ENCODE measurements at places on chromosomes 12 and 14. TPM values are rescaled to one million over a fixed set of nuclear protein-coding genes. Genes with fewer than 3 reads are reported as not detected.
A peak's percentile ranks its signal among the peaks of the same experiment; 100 is the strongest.

Gene NEUROD4
- not detected for total RNA-seq

Gene LRRC10
- not detected for total RNA-seq

Gene TESPA1
- not detected for total RNA-seq

Gene DDN
- total RNA-seq = not detected

Gene GNB3
- total RNA-seq = 11.1 TPM

Gene KRT8
- total RNA-seq = 71.2 TPM

Gene FANCM
- total RNA-seq = 15.2 TPM

Gene RNASE1
- total RNA-seq = 604 TPM

Gene CLEC4A
- total RNA-seq = not detected

GRCh38 chr14:33567731-33568130, 383.1 kb downstream of the EGLN3 start:
- no peak for DNase-seq

DNA sequence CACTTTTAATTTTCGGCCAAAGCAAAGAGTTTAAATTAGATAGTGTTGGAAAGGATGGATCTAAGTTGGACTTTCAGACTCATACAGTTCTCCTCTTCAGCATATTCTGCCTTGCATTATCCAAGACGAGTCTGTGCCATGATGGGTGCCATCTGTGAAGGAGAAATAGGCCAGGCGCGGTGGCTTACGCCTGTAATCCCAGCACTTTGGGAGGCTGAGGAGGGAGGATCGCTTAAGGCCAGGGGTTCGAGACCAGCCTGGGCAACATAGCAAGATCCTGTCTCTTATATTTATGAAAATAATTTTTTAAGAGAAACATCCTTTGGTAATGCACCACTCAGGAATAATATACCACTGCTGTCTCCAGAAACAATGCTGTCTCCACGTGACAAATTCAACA, 6.5 kb downstream of the AK7 start:
- DNase-seq = no peak

DNA sequence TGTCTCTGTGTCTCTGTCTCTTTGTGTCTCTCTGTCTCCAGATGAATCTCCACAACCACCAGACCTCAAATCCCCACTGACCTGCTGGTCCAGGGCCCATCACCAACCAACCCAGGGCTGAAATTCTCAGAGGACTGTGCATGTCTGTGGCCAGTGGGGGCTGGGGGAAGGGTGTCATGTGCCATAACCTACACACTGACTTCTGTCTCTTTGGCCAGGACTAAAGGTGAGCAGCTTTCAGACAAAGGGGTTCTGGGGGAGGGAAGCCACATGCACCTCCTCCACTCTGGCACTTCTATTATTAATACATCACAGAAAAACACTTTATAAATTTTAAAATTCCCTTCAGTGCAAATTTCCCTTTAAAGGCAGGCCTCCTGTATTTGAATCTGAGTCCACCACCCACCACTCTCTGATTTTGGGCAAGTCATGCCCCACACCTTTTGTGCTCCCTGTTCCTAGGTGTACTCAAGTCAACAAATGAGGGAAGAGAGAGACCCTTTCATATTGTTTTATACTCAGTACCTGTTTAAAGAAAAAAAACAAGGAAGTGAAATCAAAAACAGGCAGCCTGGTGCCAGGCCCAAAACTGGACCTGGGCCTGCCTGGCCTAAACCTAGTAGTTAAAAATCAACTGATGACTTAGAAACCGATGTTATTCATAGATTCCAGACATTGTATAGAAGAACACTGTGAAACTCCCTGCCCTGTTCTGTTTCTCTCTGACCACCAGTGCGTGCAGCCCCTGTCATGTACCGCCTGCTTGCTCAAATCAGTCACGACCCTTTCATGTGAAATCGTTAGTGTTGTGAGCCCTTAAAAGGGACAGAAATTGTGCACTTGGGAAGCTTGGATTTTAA, 80.2 kb downstream of the TUNAR start:
- no peak for DNase-seq

DNA sequence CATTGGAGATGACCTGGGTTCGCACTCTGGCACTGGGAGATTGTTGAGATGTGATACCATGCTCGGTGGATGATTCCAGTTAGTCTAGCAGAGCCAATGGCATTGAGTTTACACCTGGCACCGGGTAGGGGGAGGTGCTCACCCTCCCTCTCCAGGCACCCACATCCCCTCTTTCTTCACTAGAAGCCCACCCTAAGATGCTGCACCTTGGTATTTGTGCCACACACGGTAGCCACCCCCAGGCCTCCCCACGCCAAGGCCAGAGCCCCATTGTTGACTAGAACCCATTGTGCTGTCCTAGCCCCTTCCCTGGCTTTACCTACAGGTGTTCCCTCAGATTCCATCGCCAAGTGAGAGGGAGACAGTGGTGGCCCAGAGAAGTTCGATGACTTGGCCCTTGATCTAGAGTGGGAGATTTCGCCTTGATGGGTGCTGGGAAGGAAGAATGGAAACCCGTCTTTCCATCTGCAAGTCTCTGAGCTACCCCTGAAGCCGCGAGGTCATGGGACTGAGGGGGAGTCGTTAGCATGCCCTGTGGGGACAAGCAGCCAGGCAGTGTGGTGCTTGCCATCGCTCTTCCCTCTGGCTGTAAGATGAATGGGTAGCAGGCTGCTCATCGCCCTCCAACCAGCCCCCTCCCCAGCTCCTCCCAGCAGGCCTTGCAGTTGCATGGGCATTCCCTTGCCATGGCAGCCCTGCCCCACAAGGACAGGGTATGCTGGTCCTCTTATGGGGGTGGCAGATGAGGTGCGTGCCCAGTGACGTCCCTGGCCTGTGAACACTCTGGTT, 8.7 kb downstream of the CCND2 start:
- no peak for DNase-seq

GRCh38 chr12:132610051-132610759, at the start of gene LRCOL1:
Gene LRCOL1, minus strand, starts transcription at chr12:132610582. Its CDS starts 4,331 bp downstream, at chr12:132606251.
- DNase-seq = peak; percentile 72

- DNase-seq = no peak
Measured at GRCh38 chr12:109710205-109710746, 3.3 kb upstream of the FAM222A start.

- no peak for DNase-seq
Measured at GRCh38 chr12:118842866-118843265, 138.5 kb upstream of the SRRM4 start.

DNA sequence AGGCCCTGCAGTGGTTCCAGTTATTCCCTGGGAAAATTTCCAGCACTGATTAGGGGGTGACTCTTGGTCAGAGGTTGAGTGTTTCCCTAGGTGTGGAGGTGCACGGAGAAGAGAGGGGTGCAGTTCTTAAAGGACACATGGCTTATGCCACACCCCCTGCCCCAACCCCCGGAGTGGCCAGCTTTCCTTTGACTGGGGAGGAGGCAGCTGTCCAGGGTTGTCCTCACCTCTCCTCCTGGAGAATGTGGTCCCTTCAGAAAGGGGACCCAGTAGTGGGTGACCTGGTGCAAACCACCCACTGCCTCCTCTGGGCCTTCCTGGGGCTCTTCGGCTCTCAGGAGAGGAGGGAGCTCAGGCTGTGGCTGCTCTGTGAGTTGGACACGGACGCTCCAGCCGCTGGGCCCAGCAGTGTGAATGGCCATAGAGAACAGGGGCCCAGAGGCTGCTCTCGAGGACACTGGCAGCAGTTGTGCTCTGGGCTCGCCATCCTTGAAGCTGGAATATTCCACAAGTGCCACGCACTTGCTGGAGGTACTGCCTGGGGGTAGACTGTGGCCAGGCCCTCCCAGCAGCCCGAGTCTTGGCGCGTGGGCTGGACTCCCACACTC, 13.6 kb downstream of the PACS2 start:
- DNase-seq = no peak

GRCh38 chr12:3998968-3999792, 126.0 kb upstream of the PARP11 start:
- DNase-seq = peak; percentile 95

DNA sequence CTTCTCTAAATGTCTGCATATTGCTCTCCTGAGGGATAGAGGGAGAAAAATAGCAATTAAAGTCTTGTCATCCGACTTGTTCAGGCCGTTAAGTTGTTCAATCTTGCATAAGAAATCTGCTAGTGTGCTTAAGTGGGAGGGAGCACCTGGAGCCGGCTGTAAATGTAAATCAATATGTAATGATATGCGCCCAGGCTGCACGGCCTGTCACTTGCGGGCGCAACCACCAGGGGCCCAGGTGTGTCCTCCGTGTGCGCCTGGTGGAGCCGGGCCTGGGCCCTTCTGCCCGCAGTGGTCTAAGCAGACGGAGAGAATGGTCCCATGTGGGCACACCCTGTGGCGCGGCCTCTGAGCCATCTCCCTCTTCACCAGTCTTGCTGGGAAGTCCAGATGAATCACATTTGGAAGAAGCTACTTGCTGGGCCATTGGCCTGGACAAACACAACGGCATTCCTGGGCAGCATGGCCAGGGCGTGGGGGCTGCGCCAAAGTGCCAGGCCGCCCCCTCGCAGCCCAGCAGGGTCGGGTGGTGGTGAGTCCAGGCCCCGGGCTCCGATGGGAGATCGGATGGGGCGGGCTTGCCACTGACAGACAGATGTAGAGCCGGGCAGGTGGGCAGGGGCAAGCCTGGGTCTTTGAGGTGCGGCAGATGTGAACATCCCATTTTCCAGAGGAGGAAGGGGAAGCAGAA, 193.3 kb upstream of the C14orf180 start:
- peak; percentile 0 for DNase-seq

DNA sequence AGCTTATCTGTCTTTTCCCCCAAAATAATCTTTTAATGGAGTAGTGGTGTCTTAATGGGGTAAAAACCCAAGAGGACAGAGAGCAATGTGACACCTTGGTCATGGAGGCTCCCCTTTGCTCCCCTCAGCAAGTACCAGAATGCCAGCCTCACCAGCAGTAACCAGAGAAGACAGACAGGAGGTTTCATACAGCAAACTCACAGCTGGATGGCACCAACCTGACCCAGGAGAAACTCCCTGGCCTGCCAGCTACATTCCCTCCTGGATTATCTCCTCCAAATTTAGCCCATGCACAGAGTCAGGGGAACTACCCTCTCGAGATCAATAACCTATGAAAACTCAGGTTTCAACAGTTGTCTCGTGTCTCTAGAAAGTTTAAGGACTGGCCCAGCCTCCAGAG, 15.9 kb downstream of the BHLHE41 start:
- no peak for DNase-seq

GRCh38 chr12:87661786-87662377, 367.3 kb downstream of the C12orf50 start:
- DNase-seq = no peak

- no peak for DNase-seq
Measured at GRCh38 chr14:53807542-53807941, 149.1 kb downstream of the BMP4 start.

GRCh38 chr14:102902086-102902485, 20.4 kb upstream of the AMN start:
- no peak for DNase-seq

- peak; percentile 15 for DNase-seq
Measured at GRCh38 chr12:45671254-45671653, 58.3 kb upstream of the ARID2 start.

- no peak for DNase-seq
Measured at GRCh38 chr14:99258341-99258861, 13.6 kb downstream of the BCL11B start.

- peak; percentile 58 for DNase-seq
Measured at GRCh38 chr12:127485528-127485927, 781.4 kb upstream of the TMEM132C start.

GRCh38 chr12:49403971-49404450, 36.7 kb downstream of the SPATS2 start:
- DNase-seq = no peak

DNA sequence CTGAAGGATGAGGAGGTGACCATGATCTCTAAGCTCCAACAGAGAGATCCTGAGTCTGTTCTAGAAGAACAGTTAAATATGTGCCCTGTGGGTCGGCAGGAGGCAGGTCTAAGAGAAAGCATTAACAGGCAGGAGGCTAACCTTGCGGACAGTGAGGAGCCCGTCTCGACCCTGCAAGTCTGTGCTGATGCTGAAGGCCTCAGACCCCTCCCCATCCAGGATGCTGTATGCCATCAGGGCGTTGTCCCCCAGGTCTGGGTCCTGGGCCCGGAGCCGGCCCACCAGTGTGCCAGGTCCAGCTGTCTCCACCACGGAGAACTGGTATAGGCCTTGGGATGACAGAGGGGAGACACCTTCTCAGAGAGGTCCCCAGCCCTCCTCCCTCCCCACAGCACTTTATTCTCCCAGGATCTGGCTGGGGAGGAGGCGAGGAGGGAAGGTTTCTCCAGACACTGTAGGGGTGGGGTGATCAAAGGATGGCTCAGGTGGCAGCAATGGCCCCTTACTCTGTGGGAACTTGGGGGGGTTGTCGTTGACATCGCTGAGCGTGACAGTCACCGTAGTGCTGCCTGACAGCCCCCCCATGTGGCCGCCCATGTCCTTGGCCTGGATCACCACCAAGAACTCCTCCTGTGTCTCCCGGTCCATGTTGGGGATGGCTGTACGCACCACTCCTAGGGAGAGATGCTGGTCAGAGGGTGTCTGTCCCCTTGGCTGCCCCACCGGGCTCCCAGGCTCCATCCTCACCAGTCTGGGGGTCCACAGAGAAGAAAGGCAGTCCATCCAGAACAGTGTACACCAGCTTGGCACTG, 3.1 kb downstream of the CDH24 start:
- DNase-seq = no peak

DNA sequence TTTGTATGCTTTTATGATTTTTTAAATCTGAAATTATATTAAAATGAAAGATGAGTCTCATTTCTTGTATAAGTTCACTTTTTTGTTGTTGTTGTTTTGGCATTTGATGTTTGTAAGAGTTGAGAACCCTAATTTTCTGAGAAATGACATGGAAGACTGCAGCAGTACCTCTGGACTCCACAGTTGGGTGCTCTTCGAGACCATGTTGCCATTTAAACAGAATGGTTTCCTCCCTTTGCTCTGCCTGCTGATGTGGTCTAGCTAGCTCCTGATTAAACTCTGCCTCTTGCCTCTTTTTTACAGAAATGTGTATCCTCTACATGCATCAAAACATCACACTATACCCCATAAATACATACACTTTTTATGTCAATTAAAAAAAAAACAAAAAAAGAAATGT, 5.8 kb upstream of the LTA4H start:
- DNase-seq = no peak
